ENCODE measurements at places on chromosomes 3 and 15.

GRCh38 chr3:10552631-10552943, 47.2 kb upstream of the ATP2B2 start:
- no peak overlapping the region for H3K4me3 ChIP-seq
- no peak for DNase-seq
- peaks cover 4% of the 10 kb centered on the region for H3K36me3 ChIP-seq
- peaks cover 2% of the 10 kb centered on the region for H3K27me3 ChIP-seq
- no peak overlapping the region for H3K27ac ChIP-seq
- H3K4me1 ChIP-seq = peaks cover 47% of the 10 kb centered on the region

- no peak within 1 kb of the TSS for H3K4me3 ChIP-seq
- no peaks in the 10 kb centered on the region for H3K36me3 ChIP-seq
- H3K4me1 ChIP-seq = peaks cover 4% of the 10 kb centered on the region
- no peak within 1 kb of the TSS for H3K27ac ChIP-seq
- peaks cover 4% of the 10 kb centered on the region for H3K27me3 ChIP-seq
Measured at GRCh38 chr15:68204776-68205557, at the start of gene CALML4. Gene CALML4 (minus strand): TSS chr15:68205332. CDS start chr15:68205247, 85 bp downstream.

DNA sequence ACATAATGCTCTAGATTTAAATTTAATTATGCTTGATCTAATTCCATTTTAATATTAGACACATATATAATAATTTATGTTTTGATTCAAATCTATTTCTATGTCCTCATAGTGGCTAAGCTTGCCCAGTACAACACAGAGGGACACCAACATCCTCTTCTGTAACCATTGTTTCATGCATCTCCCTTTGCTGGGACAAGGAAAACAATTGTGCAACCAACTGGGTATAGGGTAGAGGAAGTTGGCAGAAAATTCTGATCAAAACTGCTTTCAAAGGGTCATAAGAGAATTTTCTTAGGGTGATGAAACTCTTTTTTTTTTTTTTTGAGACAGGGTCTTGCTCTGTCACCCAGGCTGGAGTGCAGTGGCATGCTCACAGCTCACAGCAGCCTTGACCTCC, 121.4 kb upstream of the SGO1 start:
- no peak for DNase-seq
- no peaks in the 10 kb centered on the region for H3K27me3 ChIP-seq
- no peak overlapping the region for H3K4me3 ChIP-seq
- no peaks in the 10 kb centered on the region for H3K4me1 ChIP-seq
- H3K27ac ChIP-seq = no peak overlapping the region
- peaks cover 10% of the 10 kb centered on the region for H3K36me3 ChIP-seq

- peak; percentile 35 for DNase-seq
- H3K27me3 ChIP-seq = peaks cover 2% of the 10 kb centered on the region
- H3K4me3 ChIP-seq = peak overlapping the region; percentile 15
- H3K4me1 ChIP-seq = peaks cover 18% of the 10 kb centered on the region
- H3K36me3 ChIP-seq = no peaks in the 10 kb centered on the region
Measured at GRCh38 chr15:70348581-70349344, 251.0 kb upstream of the TLE3 start.

- DNase-seq = no peak
- no peaks in the 10 kb centered on the region for H3K36me3 ChIP-seq
- no peak overlapping the region for H3K27ac ChIP-seq
- H3K4me3 ChIP-seq = no peak overlapping the region
Measured at GRCh38 chr15:91484141-91484540, 369.4 kb upstream of the SLCO3A1 start.

DNA sequence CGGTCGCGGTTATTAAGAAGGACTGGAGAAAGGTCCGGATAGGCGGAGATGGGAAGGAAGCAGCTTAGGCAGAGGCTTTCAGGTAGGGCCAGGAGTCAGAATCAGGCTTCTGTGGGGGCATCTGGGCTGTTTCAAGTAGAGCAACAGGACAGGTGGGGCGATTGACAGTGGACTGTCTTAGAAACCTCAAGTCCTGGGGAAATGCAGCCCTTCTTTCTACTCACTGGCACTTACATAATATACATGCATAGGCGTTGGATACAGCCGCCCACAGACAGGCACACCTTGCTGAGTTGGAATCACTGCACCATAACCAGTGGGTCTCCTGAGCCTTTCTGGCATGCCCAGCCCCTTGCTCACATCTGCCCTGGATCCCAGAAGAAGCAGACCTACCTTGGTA, 730 bp downstream of the MYD88 start:
- no peaks in the 10 kb centered on the region for H3K36me3 ChIP-seq
- H3K4me3 ChIP-seq = peak overlapping the region; percentile 93
- H3K27ac ChIP-seq = peak overlapping the region; percentile 94
- no peak for DNase-seq

GRCh38 chr3:44968447-44968858, 7.5 kb downstream of the ZDHHC3 start:
- H3K4me1 ChIP-seq = peaks cover 9% of the 10 kb centered on the region
- H3K27ac ChIP-seq = no peak overlapping the region
- no peaks in the 10 kb centered on the region for H3K27me3 ChIP-seq

DNA sequence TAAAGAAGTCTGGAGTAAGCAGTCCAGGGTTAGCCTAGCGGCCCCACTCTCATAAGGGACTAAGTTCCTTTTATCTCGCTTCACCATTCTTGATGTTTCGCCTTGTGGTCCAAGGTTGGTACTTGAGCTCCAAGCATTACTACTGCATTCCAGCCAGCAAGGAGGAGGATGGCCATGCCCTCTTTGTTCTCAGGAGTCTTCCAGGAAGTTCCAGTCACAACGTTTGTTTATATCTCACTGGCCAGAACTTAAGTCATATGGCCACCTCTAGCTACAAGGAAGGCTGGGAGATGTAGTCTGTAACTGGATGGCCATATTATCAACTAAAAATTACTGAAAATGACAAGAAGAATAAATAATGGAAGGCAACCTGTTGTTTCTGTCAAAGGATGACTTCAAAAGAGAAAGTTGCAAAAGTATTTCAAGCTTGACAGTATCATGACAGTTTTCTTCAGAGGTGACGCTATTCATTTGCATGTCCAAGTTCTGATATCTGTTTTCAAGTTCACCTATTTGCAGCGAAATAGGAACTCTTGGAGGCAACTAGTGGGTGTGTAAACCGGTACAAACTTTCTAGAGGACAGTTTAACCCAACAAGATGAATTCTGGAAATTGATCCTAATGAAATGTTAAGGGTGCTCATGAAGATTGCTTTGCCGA, 118.6 kb downstream of the PGPEP1L start:
- H3K27me3 ChIP-seq = peaks cover 6% of the 10 kb centered on the region
- peaks cover 43% of the 10 kb centered on the region for H3K4me1 ChIP-seq
- no peak for DNase-seq
- no peak overlapping the region for H3K4me3 ChIP-seq
- H3K36me3 ChIP-seq = no peaks in the 10 kb centered on the region

DNA sequence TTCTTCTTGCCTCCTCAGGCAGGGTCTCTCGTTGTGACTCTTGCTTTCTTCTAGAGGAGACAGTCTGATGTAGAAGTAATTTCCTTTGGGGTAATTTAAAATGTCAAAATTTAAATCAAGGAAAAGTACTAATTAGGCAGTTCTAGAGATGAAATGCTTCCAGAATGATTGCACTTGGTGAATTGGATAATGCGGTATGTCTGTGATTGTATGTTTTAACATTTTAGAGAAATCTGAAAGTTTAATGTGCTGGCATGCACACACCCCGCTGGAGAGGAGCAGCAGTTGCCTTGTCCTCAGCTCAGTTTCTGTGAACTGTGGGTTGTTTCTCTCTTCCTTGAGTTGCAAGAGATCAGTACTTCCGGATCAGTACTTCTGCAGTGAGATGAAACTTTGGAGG, 322.9 kb upstream of the CTDSPL start:
- peaks cover 12% of the 10 kb centered on the region for H3K4me1 ChIP-seq
- no peaks in the 10 kb centered on the region for H3K36me3 ChIP-seq
- no peak overlapping the region for H3K4me3 ChIP-seq
- H3K27me3 ChIP-seq = peaks cover 3% of the 10 kb centered on the region
- DNase-seq = no peak

DNA sequence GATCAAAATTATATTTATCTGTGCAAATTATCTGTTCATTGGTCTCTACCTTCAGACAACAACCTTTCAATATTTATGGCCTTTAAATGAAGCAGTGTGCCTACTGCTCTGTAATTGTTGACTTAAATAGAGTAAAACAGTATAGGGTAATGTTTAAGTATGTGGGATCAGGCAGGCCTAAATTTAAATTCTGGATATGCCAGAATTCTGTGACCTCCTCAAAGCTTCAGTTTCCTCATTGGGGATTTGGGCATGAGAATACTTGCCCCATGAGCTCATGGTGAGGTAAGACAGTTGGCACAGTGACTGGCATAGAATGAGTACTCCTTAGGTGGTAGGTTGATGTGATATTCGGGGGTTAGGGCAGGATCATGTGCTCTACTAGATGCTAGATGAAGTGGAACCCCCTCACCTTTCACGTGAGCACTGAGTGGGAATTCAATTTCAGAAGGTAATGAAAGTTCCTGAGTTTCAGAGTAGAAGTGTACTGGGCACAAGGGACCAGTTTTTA, 14.9 kb downstream of the ARL8B start:
- H3K4me3 ChIP-seq = no peak overlapping the region
- H3K4me1 ChIP-seq = peaks cover 3% of the 10 kb centered on the region
- no peaks in the 10 kb centered on the region for H3K36me3 ChIP-seq
- no peak overlapping the region for H3K27ac ChIP-seq
- DNase-seq = no peak

DNA sequence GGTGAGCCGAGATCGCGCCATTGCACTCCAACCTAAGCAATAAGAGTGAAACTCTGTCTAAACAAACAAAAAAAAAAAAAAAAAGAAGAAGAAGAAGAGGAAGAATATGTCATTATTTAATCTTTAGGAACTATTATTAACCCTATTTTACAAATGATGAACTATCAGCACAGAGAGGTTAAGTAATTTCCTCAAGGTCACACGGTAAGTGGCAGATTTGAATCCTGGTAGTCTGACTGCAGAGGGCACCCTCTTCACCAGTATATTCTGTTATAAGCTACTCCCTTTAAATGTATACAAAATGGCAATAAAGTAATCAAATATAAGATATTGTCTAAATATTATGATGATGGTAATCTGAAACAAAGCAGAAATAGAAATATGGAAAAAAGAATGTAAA, 77.4 kb upstream of the HERC1 start:
- peaks cover 11% of the 10 kb centered on the region for H3K4me1 ChIP-seq
- peaks cover 4% of the 10 kb centered on the region for H3K36me3 ChIP-seq
- peaks cover 4% of the 10 kb centered on the region for H3K27me3 ChIP-seq

- DNase-seq = no peak
- no peaks in the 10 kb centered on the region for H3K4me1 ChIP-seq
- H3K36me3 ChIP-seq = no peaks in the 10 kb centered on the region
Measured at GRCh38 chr3:38354588-38355330, 8.2 kb downstream of the XYLB start.

- peaks cover 14% of the 10 kb centered on the region for H3K36me3 ChIP-seq
- H3K4me3 ChIP-seq = no peak overlapping the region
- H3K27ac ChIP-seq = no peak overlapping the region
- no peak for DNase-seq
- no peaks in the 10 kb centered on the region for H3K27me3 ChIP-seq
- no peaks in the 10 kb centered on the region for H3K4me1 ChIP-seq
Measured at GRCh38 chr15:72962054-72962702, 90.1 kb upstream of the NEO1 start.

DNA sequence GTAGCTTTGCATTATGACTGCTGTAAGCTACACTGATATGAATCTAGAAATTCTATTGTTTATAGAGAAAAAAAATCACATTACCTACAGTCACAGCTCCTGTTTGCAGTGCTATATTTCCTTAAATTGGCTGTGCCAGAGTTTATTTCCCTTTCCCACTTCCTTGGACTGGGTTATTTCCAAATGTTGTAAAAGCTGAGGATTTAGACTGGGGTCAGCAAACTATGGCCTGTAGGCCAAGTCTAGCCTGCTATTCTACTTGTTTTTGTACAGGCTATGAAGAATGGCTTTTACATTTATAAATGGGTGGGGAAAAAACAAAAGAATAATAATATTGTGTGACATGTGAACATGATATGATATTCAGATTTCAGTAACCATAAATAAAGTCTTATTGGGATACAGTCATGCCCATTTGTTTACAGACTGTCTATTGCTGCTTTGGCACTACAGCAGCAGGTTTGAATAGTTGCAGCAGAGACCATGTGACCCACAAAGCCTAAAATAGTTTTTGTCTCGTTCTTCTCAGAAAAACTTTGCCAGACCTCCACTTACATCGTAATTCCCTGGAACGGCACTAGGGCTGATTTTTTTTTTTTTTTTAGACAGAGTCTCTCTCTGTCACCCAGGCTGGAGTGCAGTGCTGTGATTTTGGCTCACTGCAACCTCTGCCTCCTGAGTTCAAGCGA, 7.8 kb downstream of the GLDN start:
- H3K4me3 ChIP-seq = no peak overlapping the region
- DNase-seq = no peak
- H3K36me3 ChIP-seq = peaks cover 6% of the 10 kb centered on the region
- H3K27ac ChIP-seq = no peak overlapping the region

DNA sequence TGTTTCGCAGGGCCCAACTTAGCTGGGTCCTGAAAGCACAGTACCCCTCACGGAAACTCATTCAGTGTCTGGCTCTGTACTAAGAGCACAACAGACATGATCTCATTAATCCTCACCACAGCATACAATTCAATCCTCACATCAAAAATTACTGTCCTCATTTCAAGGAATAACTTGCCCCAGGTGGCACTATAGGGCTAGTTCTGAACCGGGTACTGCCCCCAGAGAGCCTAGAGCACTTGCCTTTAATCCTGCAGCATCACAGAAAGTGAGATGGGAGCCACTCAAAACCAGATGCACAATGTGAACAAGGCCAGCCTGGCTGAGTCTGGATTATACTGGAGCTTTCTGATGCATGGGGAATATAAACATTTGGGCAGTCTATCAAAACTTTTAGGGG, 122.6 kb downstream of the OSBPL10 start:
- DNase-seq = no peak
- no peaks in the 10 kb centered on the region for H3K36me3 ChIP-seq
- no peaks in the 10 kb centered on the region for H3K4me1 ChIP-seq
- H3K4me3 ChIP-seq = no peak overlapping the region
- no peaks in the 10 kb centered on the region for H3K27me3 ChIP-seq

DNA sequence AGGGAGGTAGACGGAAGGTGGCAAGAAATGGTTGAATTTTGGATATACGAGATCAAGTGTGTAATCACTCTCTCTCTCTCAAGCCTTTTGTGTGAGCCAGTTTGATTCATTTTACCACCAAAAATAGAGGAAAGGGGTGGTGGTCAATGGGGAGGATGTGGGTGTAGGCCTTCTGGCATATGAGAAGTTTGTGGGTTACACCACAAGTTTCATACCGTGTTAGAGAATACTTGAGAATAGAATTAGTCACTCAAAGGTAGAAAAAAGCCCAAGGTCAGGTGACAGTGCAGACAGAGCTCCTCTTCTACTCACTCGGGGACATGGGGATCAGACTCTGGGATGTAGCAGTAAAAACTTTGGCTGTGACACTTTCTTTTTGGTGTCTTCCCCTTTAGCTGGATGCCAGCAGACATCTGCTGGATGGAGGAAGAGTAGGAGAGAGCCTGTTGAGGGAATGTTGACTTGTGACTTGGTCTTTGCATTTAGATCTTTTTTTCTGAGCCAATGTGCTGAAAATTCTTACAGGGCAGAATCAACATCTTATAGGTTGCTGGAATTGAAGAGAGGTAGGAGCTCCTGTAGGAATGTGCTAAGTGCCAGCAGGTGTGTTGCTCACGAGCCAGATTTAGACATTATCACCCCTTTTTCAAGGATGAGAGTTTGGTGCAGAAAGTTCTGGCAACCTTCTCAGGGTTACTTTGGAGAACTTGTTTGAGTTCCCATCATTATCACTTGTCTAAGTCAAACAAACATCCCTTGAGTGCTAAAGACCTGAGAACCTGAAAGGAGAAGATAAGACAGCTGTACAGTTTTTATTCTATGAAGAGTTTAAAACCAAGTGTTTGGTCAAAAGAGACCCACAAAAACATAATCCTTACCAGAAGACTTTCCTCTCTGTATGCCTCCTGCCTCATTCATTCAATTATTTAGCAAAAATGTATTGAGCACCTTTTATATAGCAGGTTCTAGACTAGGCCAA, 43.9 kb upstream of the RYK start:
- H3K27me3 ChIP-seq = no peaks in the 10 kb centered on the region
- H3K27ac ChIP-seq = no peak overlapping the region
- H3K4me3 ChIP-seq = no peak overlapping the region
- DNase-seq = no peak
